Activated effector memory CD4-positive, alpha-beta T cell treated with anti-CD3 and anti-CD28 coated beads, Interleukin-2, amount 50 U/mL, for 16 hours (primary cell): ENCODE measurements at places on chromosomes 6 and 20.
A peak's percentile ranks its signal among the peaks of the same experiment; 100 is the strongest.

DNA sequence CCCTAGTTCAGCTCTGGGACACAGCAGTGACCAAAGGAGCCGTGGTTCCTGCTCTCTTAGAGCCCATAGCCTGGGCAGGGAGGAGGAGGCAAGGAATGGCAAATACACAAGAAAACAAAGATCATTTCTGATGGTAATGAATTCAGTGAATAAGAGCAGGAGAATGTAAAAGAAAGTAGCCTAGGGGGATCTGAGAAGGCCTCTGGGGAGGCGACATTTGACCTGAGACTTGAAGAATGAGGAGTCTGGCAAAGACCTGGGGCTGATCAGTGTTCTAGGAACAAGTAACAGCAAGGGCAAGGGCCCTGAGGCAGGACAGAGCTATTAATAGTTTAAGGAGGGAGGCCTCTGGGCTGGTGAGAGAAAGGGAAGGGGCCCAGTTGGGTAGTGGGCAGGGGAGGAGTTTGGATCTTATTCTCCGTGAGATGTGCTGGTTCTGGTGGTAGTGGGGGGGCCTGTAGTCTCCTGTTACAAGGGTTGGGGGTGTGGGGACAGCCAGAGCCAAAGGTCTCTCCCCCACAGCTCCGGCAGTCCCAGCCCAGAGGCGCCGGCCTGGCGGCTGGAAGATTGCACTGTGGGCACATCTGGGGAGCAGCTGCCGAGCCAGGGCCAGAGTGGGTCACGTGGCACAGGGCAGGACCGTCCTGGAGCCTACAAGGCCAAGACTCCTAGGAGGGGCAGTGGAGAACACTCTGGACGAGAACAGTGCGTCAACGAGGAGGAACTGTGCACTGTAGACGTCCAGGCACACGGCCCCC is 9.3 kb upstream of the ID1 start:
- DNase-seq = no peak

DNA sequence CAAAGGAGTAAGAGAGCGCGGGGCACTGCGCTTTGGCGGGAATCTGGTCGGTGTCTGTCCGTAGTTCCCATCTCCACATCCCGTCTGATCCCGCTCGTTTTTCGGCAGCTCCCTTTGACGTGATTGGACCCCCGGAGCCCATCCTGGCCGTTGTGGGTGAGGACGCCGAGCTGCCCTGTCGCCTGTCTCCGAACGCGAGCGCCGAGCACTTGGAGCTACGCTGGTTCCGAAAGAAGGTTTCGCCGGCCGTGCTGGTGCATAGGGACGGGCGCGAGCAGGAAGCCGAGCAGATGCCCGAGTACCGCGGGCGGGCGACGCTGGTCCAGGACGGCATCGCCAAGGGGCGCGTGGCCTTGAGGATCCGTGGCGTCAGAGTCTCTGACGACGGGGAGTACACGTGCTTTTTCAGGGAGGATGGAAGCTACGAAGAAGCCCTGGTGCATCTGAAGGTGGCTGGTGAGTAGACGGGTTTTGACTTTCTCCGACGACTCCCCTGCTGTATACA is 1.4 kb downstream of the BTN1A1 start:
- peak; percentile 77 for DNase-seq

GRCh38 chr20:22430154-22430745 is 154.1 kb downstream of the FOXA2 start:
- DNase-seq = no peak

GRCh38 chr6:62716719-62717118 is 430.7 kb upstream of the KHDRBS2 start:
- no peak for DNase-seq

GRCh38 chr6:43768983-43769525 is 957 bp upstream of the VEGFA start:
- DNase-seq = no peak

DNA sequence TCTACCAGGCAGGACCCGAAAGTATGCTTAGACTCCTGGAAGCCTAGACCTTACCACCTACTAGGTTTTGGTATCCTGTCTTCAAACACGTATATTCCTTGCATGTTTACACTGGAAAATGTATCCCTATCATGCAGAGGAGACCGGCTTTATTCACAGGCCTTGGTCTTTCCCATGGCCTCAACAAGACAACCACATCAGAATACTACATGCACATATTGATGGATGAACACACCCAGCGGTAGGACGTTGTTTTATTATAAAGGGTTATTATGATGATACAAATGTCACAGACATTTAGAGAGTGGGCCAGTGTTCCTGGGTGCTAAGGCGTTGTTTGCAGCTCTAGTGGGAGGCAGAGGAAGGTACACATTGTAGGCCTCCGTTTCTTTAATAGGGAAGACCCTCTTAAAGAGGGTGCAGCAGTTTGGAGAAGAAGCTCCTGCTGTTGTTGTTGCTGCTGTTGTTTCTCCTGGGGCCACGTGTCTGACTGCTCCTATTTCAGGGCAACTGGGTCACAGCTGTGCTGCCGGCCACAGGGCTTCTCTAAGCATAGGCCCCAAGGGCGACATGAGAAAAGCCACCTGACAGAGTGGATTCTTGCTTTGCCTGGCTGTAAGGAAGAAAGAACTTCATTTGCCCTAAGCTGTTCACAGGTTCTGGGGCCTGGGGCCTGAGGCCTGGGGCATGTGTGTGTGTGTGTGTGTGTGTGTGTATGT is 98.3 kb upstream of the SASH1 start:
- DNase-seq = no peak

DNA sequence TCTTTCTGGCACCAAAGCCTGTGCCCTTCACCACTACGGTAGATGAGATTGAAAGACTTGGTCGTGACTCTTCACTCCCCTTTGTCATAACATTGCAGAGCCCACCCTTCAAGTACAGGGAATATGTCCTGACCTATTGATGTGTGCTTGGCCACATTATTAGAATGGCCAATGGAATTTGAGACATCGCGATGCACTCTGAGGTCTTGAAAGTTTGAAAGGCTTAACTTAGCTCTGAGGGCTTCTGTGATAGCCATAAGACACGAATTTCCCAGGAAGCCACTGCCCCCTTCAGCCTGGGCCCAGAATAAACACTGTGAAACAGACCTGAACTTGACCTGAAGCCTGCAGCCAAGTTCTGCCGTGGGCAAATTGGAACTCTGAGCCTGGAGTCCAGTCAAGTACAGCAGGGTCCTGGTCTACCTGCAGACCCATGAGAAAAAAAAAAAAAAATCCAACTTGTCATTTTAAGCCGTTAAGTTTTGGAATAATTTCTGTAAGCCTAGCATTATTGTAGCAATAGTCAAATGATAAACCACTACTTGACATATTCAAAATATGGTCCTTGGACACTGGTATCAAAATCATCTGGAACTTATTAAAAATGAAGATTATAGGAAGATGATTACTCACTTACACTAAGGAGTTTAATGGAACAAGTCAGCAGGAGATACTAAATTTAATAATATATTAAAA is 36.9 kb upstream of the TRAF3IP2 start:
- DNase-seq = no peak

- no peak for DNase-seq
These were observed 186.1 kb downstream of the ADAT2 start for GRCh38 chr6:143264379-143264778.
